ENCODE measurements at places on chromosomes 12 and 14. TPM values are rescaled to one million over a fixed set of nuclear protein-coding genes. Genes with fewer than 3 reads are reported as not detected.

DNA sequence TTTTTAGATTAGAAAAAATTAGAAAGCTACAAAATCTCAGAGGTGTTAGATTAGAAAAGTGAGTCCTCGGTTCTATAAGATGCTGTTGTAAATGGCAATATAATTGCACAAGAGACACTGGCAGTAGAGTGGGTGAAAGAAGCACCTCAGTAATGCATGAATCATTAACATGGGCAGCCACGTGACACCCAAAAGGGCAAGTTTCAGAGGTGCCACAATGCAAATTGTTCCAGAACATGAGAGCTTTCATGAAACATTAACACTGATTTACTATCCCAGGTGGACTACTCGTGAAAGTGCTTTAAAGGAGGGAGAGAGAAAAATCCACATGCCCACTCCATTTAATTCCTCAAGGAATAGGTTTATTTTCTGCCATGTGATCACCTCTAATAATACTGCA is 108.4 kb downstream of the PTPRR start:
- no peaks in the 10 kb centered on the region for H3K36me3 ChIP-seq
- H3K4me1 ChIP-seq = peaks cover 8% of the 10 kb centered on the region
- no peaks in the 10 kb centered on the region for H3K27me3 ChIP-seq
- no peak for DNase-seq
- peak overlapping the region; percentile 10 for H3K4me3 ChIP-seq

DNA sequence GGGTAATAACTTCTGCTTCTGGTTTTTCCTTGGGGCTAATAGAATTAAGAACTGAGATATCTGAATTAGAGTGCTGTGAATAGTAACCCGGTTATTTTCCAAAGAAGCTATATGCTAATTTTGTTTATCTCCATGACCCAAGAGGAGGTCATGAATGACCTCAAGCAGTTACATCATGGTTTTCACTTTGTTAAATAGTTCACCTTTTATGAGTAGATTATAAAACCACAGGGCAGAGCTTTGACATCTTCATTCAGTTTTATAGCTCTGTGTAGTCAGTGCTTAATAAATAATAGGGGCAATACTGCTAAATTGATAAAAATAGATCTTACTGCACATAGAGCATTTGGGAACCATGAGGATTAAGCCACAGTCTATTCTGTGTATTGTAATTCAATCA is 462.2 kb downstream of the LRIG3 start:
- no peaks in the 10 kb centered on the region for H3K36me3 ChIP-seq
- DNase-seq = no peak
- no peak overlapping the region for H3K27ac ChIP-seq
- no peak overlapping the region for H3K4me3 ChIP-seq
- no peaks in the 10 kb centered on the region for H3K4me1 ChIP-seq

DNA sequence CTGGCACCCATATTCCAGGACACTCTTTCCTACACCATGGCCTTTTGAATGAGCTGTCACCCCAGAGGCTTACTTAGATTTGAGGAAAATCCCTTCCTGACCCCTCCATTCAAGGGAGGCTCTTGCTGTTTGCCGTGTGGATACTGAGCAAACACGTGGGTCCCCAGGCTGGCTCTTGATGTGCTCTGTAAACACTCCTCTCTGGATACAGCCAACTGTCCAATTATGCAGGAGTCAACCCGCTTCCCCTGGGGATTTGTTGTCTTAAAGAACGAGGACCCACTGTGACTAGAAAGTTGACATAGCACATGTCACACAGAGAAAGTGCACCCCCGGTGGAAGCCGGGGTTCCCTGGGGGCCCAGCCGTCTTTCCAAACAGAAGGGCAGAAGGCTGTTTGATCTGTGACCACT is 75.8 kb upstream of the CEP83 start:
- no peaks in the 10 kb centered on the region for H3K4me1 ChIP-seq
- no peak overlapping the region for H3K4me3 ChIP-seq
- no peaks in the 10 kb centered on the region for H3K36me3 ChIP-seq
- no peak for DNase-seq
- no peaks in the 10 kb centered on the region for H3K27me3 ChIP-seq
- H3K27ac ChIP-seq = no peak overlapping the region

GRCh38 chr12:20212658-20213555 is 155.4 kb upstream of the PDE3A start:
- no peaks in the 10 kb centered on the region for H3K27me3 ChIP-seq
- DNase-seq = peak; percentile 20
- H3K27ac ChIP-seq = peak overlapping the region; percentile 28
- H3K4me3 ChIP-seq = no peak overlapping the region
- no peaks in the 10 kb centered on the region for H3K36me3 ChIP-seq

- no peaks in the 10 kb centered on the region for H3K36me3 ChIP-seq
- H3K27ac ChIP-seq = peak overlapping the region; percentile 97
- no peaks in the 10 kb centered on the region for H3K4me1 ChIP-seq
- H3K27me3 ChIP-seq = no peaks in the 10 kb centered on the region
- no peak for DNase-seq
Observed at GRCh38 chr12:111600205-111600642, 1.1 kb upstream of the ATXN2 start.

DNA sequence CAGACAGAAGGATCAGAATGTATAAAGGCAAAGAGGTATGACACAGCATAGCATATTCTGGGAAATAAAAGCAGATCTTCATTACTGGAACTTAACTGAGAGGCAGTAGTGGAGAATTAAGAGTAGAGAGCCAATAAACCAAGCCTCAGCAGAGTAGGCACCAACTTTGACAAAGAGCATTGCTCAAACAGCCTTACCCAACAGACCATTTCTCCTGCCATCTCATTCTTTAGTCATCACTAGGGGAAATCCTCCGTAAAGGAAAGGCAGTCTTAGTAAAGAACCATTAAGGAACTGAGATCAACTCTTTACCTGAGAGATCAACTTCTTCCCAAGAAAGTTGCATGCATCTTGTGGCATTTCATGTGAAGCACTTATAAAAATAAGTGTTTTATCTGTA is 36.6 kb downstream of the SENP1 start:
- no peaks in the 10 kb centered on the region for H3K4me1 ChIP-seq
- no peak for DNase-seq
- no peak overlapping the region for H3K4me3 ChIP-seq
- H3K27me3 ChIP-seq = no peaks in the 10 kb centered on the region
- no peak overlapping the region for H3K27ac ChIP-seq

- no peak overlapping the region for H3K27ac ChIP-seq
- no peaks in the 10 kb centered on the region for H3K27me3 ChIP-seq
- no peaks in the 10 kb centered on the region for H3K36me3 ChIP-seq
- H3K4me1 ChIP-seq = no peaks in the 10 kb centered on the region
Observed at GRCh38 chr12:91746976-91747375, 398.7 kb downstream of the BTG1 start.

- no peak overlapping the region for H3K27ac ChIP-seq
- no peaks in the 10 kb centered on the region for H3K4me1 ChIP-seq
- no peaks in the 10 kb centered on the region for H3K27me3 ChIP-seq
Observed at GRCh38 chr12:20807192-20808080, 3.1 kb upstream of the SLCO1B3 start.

GRCh38 chr12:120962532-120963020 is 15.8 kb upstream of the HNF1A start:
- no peak overlapping the region for H3K4me3 ChIP-seq
- DNase-seq = no peak
- H3K27me3 ChIP-seq = no peaks in the 10 kb centered on the region
- peak overlapping the region; percentile 89 for H3K27ac ChIP-seq
- H3K36me3 ChIP-seq = no peaks in the 10 kb centered on the region

DNA sequence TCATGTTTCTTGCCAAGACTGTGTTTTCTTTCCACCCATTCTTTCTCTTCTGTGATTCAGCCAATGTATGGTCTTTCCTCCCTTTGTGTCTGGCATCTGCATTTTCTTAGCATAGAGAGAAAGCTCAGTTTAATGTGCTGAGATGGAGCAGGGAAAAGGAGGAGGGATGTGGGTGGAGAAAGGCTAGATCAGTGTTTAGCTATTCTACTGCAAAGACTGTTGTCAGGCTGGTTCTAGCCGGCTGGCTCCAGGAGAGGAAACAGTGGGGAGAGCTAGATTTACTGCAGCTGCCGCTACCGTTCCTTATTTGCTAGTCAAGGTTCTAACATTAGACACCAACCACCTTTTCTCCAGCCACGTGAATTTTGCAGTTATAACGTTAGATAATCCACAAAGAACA is 5.2 kb upstream of the RIMKLB start:
- H3K4me1 ChIP-seq = no peaks in the 10 kb centered on the region
- DNase-seq = no peak
- H3K4me3 ChIP-seq = no peak overlapping the region
- no peaks in the 10 kb centered on the region for H3K36me3 ChIP-seq
- H3K27ac ChIP-seq = no peak overlapping the region
- no peaks in the 10 kb centered on the region for H3K27me3 ChIP-seq

GRCh38 chr14:75497191-75497590 is 25.1 kb upstream of the BATF start:
- H3K27me3 ChIP-seq = no peaks in the 10 kb centered on the region
- no peak overlapping the region for H3K4me3 ChIP-seq
- DNase-seq = no peak
- H3K36me3 ChIP-seq = no peaks in the 10 kb centered on the region
- no peaks in the 10 kb centered on the region for H3K4me1 ChIP-seq

DNA sequence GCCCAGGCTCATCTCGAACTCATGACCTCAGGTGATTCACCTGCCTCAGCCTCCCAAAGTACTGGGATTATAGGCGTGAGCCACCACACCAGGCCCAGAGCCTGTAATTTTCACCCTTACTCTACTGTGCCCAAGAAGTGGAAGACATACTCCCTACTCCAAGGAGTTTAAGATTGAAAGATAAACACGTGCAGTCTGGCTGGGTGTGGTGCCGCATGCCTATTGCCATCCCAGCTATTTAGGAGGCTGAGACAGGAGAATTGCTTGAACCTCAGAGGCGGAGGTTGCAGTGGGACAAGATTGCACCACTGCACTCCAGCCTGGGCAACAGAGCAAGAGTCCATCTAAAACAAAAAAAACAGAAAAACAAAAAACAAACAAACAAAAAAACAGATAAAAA is 90.0 kb downstream of the NINJ2 start:
- no peak overlapping the region for H3K27ac ChIP-seq
- DNase-seq = no peak
- no peak overlapping the region for H3K4me3 ChIP-seq
- no peaks in the 10 kb centered on the region for H3K27me3 ChIP-seq
- H3K4me1 ChIP-seq = peaks cover 2% of the 10 kb centered on the region

DNA sequence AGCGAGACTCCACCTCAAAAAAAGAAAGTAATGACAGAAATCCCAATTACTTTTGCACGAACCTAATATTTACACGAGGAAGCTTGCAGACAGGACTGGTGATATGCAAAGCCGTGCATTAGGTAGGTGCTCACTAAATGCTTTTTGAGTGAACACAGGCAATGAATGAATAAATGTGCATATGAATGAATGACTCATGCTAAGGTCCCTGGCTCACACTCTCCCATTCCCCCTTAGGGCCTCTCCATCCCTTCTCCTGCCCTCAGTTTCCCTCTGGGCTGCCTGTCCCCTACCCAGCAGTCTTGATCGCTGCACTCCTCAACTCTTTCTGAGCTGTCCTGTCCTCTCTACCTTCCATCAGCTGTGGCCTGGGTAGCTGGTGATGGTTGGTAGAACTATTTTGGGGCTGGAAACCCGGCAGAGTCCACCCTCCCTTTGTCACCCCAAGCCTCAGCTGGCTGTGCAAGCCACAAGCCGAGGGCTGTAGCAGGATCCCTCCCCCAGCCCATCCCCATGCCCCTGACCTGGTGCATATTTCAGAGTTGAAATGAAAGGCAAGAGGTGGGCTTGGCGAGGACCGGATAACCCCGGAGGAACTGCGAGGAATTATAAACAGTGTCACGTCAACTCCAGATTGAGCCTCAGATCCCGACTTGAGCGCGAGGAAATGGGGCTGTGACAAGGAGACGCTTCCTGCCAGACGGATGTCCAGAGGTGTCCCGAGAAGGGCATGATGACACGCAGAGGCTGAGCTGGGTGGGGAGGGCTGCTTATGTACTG is 191.7 kb upstream of the GSC start:
- no peak overlapping the region for H3K4me3 ChIP-seq
- no peaks in the 10 kb centered on the region for H3K36me3 ChIP-seq
- no peak overlapping the region for H3K27ac ChIP-seq
- no peaks in the 10 kb centered on the region for H3K4me1 ChIP-seq
- DNase-seq = no peak

- no peaks in the 10 kb centered on the region for H3K27me3 ChIP-seq
- no peaks in the 10 kb centered on the region for H3K36me3 ChIP-seq
- H3K4me3 ChIP-seq = no peak overlapping the region
Observed at GRCh38 chr14:95725685-95726336, 11.9 kb upstream of the TCL1A start.

GRCh38 chr12:78457938-78458337 is 406.6 kb upstream of the SYT1 start:
- no peaks in the 10 kb centered on the region for H3K27me3 ChIP-seq
- H3K4me3 ChIP-seq = no peak overlapping the region
- H3K36me3 ChIP-seq = no peaks in the 10 kb centered on the region
- H3K4me1 ChIP-seq = no peaks in the 10 kb centered on the region
- H3K27ac ChIP-seq = no peak overlapping the region

- no peaks in the 10 kb centered on the region for H3K36me3 ChIP-seq
- no peaks in the 10 kb centered on the region for H3K4me1 ChIP-seq
- H3K27me3 ChIP-seq = no peaks in the 10 kb centered on the region
- H3K27ac ChIP-seq = no peak overlapping the region
Observed at GRCh38 chr12:65269603-65270002, 8.9 kb upstream of the MSRB3 start.

GRCh38 chr12:57889500-57889989 is 43.0 kb upstream of the CTDSP2 start:
- H3K4me3 ChIP-seq = no peak overlapping the region
- no peaks in the 10 kb centered on the region for H3K27me3 ChIP-seq
- peak overlapping the region; percentile 66 for H3K27ac ChIP-seq
- H3K4me1 ChIP-seq = peaks cover 13% of the 10 kb centered on the region

DNA sequence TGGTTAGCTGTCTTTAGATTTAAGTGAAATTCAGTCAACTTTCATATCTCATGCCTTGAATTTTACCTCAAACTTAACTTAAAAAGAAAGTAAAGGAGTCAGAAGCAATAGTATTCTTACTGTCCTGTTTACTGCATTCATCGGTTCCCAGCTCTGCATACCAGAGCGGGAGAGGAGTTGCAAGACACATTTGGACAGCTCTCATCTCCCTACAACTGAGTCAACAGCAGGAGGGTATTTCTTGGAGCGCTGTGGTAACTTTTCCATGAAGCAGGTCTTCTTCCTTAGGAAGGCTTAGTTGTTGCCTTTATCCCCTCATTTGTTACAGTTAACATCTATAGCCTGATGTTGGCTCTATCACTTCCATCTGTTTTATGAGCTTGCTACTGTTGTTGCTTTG is 65.1 kb downstream of the TRMT5 start:
- H3K4me3 ChIP-seq = no peak overlapping the region
- H3K27ac ChIP-seq = no peak overlapping the region
- H3K36me3 ChIP-seq = no peaks in the 10 kb centered on the region
- H3K4me1 ChIP-seq = no peaks in the 10 kb centered on the region

DNA sequence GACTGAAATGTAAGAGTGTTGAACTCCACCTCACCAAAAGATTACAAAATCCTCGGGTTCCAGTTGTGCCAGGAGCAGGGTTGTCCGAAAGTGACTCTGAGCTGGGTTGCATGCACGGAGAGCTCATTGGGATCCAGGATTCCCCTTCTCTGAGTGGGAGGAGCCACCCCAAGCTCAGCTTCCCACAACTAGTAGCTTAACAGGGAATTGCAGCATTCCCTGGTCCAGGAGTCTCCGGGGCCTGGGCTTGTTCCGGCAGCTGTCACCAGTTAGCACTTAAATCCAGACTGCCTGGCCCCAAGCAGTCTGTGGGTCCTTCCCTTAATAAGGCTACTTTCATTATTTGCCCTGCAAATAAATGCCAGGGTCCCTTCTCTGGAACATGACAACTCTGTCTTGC is 50.1 kb downstream of the CD9 start:
- no peak overlapping the region for H3K27ac ChIP-seq
- no peaks in the 10 kb centered on the region for H3K27me3 ChIP-seq
- peak; percentile 20 for DNase-seq
- no peaks in the 10 kb centered on the region for H3K4me1 ChIP-seq
- no peak overlapping the region for H3K4me3 ChIP-seq

PTCSC3 gene
- not detected for total RNA-seq

NOXRED1 gene
- 1.2 TPM for total RNA-seq

ACRBP gene
- total RNA-seq = 11.6 TPM

PPFIA2 gene
- not detected for total RNA-seq

NUBPL gene
- 8.8 TPM for total RNA-seq

CD163L1 gene
- total RNA-seq = 25.6 TPM
